ENCODE measurements at places on chromosomes 2 and 18. TPM values are rescaled to one million over a fixed set of nuclear protein-coding genes. Genes with fewer than 3 reads are reported as not detected.
A peak's percentile ranks its signal among the peaks of the same experiment; 100 is the strongest.

- no peaks in the 10 kb centered on the region for H3K4me1 ChIP-seq
- no peak for DNase-seq
- no peaks in the 10 kb centered on the region for H3K36me3 ChIP-seq
- H3K4me3 ChIP-seq, result no peak overlapping the region
- H3K27ac ChIP-seq, result no peak overlapping the region
These were observed 535.5 kb upstream of the ID2 start for GRCh38 chr2:8146132-8147005.

DNA sequence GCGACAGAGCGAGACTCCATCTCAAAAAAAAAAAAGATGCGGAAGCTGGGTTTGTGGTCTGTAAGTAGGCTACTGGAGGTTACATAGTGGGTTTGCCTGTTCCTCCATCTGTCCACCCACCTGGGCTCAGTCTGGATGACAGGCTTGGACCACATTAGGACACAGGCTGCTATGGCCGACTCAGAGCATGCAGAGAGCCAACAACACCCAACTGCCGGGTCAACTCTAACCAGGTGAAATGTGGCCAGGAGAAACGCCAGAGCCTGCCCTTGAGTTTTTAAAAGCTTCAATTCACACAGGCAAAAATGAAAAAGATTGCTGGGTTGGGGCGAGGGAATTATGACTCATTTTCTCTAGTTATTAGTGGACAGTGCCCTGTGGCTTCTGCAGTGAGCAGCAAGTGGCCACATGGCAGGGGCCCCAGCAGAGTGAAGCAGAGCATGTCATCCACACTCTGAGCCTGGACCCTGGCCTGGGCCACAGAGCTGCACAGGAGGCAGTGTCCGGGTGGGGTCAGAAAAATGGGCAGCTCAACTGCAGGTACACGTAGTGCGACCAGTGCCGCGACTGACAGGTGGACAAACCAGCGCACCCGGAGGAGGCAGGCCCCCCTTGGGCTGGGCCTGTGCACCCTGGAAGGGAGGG lies 67.4 kb downstream of the BIN1 start:
- H3K4me3 ChIP-seq, result no peak overlapping the region
- H3K27me3 ChIP-seq, result no peaks in the 10 kb centered on the region
- no peaks in the 10 kb centered on the region for H3K36me3 ChIP-seq
- DNase-seq, result no peak
- no peaks in the 10 kb centered on the region for H3K4me1 ChIP-seq

- no peak overlapping the region for H3K27ac ChIP-seq
- DNase-seq, result no peak
- no peaks in the 10 kb centered on the region for H3K36me3 ChIP-seq
- H3K27me3 ChIP-seq, result no peaks in the 10 kb centered on the region
- no peaks in the 10 kb centered on the region for H3K4me1 ChIP-seq
These were observed 77.3 kb downstream of the QPCT start for GRCh38 chr2:37421686-37422085.

DNA sequence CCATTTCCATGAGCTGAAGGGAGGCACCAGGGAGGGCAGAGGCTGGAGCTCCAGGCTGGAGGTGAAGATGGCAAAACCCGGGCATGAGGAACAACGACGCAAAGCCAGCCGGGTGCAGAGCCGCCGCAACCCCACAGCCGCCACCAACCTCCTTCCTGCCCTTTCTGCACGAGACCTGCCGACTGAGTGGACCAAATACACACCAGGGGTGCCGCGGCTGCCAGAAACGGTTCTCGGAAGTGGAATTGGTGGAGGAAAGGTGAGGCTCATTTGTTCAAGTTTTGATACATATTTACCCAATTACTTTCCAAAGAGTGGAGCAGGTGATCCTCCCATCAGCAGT lies 8.4 kb upstream of the CIDEA start:
- no peaks in the 10 kb centered on the region for H3K36me3 ChIP-seq
- peaks cover 51% of the 10 kb centered on the region for H3K27me3 ChIP-seq
- no peak for DNase-seq
- no peak overlapping the region for H3K4me3 ChIP-seq
- no peaks in the 10 kb centered on the region for H3K4me1 ChIP-seq

GRCh38 chr2:35973132-35973736 lies 382.3 kb upstream of the CRIM1 start:
- no peak overlapping the region for H3K27ac ChIP-seq
- DNase-seq, result peak; percentile 65
- H3K4me1 ChIP-seq, result no peaks in the 10 kb centered on the region
- no peaks in the 10 kb centered on the region for H3K36me3 ChIP-seq

TUBA3E gene
- not detected for total RNA-seq

ANKRD62 gene
- total RNA-seq, result 0.15 TPM
